ENCODE measurements at places on chromosomes 5 and 9. TPM values are rescaled to one million over a fixed set of nuclear protein-coding genes. Genes with fewer than 3 reads are reported as not detected.

The SLC22A4 gene
- polyA plus RNA-seq: 3.0 TPM

- H3K4me1 ChIP-seq: no peaks in the 10 kb centered on the region
- H3K27ac ChIP-seq: no peak overlapping the region
- H3K27me3 ChIP-seq: peaks cover 98% of the 10 kb centered on the region
- no peaks in the 10 kb centered on the region for H3K36me3 ChIP-seq
- DNase-seq: no peak
- H3K4me3 ChIP-seq: peak overlapping the region; percentile 12
Measured at GRCh38 chr5:2752059-2752820, 763 bp upstream of the IRX2 start.

- no peaks in the 10 kb centered on the region for H3K36me3 ChIP-seq
- no peak for DNase-seq
- no peaks in the 10 kb centered on the region for H3K4me1 ChIP-seq
Measured at GRCh38 chr5:9512457-9512856, 33.4 kb downstream of the SEMA5A start.

GRCh38 chr5:43044181-43044914, 4.2 kb upstream of the ANXA2R start:
- peaks cover 20% of the 10 kb centered on the region for H3K27me3 ChIP-seq
- H3K4me1 ChIP-seq: peaks cover 47% of the 10 kb centered on the region
- no peak overlapping the region for H3K27ac ChIP-seq
- no peak overlapping the region for H3K4me3 ChIP-seq

GRCh38 chr9:4297151-4297785, 2.6 kb downstream of the GLIS3 start:
- peak overlapping the region; percentile 36 for H3K27ac ChIP-seq
- H3K27me3 ChIP-seq: peaks cover 69% of the 10 kb centered on the region
- H3K36me3 ChIP-seq: no peaks in the 10 kb centered on the region
- H3K4me1 ChIP-seq: peaks cover 4% of the 10 kb centered on the region

The B4GALT1 gene
- polyA plus RNA-seq: 37.1 TPM

The NDST1 gene
- 6.4 TPM for polyA plus RNA-seq

DNA sequence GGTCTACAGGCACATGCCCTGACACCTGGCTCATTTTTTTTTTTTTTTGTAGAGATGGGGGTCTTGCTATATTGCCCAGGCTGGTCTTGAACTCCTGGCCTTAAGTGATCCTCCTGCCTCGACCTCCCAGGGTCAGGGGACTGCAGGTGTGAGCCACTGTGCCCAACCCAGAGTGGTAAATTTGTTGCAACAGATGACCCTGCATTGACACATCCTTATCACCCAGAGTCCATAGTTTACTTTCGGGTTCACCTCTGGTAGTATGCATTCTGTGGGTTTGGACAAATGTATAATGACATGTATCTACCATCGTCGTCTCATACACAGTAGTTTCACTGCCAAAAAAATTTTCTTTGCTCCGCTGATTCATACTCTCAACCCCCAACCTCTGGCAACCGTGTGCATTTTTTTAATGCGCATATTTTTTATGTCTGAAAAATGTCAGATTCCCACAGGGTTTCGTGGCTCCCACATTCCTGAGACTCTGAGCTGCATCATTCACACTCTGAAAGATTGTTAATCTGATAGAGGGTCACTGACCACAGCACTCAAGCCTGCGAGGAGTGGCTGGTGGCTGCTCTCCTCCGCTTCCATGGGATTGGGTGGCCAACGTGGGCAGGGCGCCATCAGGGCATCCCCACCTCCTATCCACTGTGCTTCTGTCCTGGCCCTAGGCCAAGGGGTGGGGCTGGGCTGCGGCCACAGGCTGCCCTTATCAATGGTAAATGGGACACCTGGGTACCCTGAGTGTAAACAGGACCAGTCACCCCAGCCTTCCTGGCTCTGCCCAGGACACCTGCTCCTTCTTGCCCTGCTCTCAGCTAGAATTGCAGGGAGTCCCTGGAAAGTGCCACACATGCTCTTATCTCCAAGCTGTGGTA, 9.6 kb downstream of the NDST1 start:
- no peak for DNase-seq
- H3K27ac ChIP-seq: no peak overlapping the region
- no peaks in the 10 kb centered on the region for H3K27me3 ChIP-seq

The NTRK2 gene
- 2.7 TPM for polyA plus RNA-seq

The DDX4 gene
- 0.57 TPM for polyA plus RNA-seq

DNA sequence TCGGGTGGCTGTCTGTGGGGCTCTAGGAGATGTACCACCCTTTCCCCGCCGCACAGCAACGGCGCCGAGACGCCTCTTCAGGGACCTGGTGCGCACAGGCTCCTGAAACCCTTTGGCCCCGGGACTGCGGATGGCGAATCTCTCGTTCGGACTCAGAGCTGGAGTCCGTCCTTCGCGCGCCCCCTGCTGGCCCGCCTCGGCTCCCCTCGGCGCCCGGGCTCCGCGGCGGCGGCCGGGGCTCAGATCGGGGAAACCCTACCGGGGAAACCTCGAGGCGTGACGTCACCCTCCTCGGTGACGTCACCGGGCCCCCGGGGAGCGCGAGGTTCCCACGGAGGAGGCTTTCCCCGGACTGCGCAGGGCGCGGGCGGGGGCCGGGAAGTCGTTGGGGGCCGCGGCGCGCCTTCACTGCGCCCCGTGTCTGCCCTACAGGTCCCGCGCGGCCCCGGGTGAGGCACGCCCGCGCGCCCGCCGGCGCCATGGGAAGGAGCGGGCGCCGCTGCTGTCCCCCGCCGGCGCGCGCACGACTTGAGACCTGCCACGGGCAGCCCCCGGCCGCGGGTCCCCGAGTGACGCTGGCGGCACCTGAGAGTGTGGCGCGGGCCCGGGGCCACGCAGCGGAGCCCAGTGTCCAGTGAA, 7.9 kb downstream of the PRR7 start:
- peak overlapping the region; percentile 58 for H3K27ac ChIP-seq
- peaks cover 8% of the 10 kb centered on the region for H3K4me1 ChIP-seq
- peak overlapping the region; percentile 63 for H3K4me3 ChIP-seq
- peaks cover 22% of the 10 kb centered on the region for H3K36me3 ChIP-seq
- H3K27me3 ChIP-seq: peaks cover 31% of the 10 kb centered on the region

Measured in thymus (tissue), 14 donors.